Activated T-helper 1 cell treated with Interleukin-2 at 50 U/mL for 16 hours (primary cell): ENCODE measurements at places on chromosomes 6 and 20.

GRCh38 chr6:6826095-6826901 is 237.8 kb downstream of the LY86 start:
- no peak for DNase-seq

DNA sequence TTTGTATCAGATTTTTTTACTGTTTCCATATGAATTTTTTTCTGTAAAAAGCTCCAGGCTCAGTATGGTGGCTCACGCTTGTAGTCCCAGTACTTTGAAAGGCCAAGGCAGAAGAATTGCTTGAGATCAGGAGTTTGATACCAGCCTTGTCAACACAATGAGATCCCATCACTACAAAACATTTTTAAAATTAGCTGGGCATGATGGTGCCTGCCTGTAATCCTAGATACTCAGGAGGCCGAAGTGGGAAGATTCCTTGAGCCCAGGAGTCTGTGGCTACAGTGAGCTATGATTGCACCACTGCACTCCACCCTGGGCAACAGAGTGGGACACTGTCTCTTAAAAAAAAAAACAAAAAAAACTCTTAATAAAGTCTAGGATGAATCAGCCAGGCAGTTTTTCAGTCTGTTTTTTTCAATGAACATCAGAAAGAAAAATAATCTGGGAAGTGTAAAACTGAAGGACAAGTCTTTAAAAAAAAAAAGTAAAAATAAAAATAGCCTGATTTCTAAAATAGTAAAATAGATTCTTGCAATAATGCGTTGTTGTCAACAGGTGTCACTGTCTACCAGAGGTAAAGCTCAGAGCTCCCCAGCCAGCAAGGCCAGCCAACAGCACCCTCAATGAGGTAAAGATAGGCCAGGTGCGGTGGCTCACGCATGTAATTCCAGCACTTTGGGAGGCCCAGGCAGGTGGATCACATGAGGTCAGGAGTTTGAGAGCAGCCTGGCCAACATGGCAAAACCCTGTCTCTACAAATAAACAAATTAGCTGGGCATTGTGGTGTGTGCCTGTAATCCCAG is 9.3 kb upstream of the ATG5 start:
- peak; percentile 12 for DNase-seq

DNA sequence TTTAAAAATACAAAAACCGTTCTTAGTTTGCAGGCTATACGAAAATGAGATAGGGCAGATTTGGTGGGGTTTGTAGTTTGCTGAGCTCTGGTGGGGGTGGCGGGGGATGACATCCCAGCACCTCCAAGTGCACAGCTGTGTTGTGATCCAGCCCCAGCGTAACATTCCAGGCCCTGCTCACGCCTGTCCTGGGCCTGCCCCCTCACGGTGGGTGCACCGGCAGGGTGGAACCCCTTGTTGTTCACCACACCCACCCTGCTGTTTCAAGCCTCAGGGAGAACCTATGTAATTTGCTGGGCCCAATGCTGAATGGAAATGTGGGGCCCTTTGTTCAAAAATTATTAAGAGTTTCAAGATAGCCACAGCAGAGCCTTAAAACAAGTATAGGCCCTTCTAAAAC is 25.0 kb downstream of the ARMC2 start:
- DNase-seq: no peak

DNA sequence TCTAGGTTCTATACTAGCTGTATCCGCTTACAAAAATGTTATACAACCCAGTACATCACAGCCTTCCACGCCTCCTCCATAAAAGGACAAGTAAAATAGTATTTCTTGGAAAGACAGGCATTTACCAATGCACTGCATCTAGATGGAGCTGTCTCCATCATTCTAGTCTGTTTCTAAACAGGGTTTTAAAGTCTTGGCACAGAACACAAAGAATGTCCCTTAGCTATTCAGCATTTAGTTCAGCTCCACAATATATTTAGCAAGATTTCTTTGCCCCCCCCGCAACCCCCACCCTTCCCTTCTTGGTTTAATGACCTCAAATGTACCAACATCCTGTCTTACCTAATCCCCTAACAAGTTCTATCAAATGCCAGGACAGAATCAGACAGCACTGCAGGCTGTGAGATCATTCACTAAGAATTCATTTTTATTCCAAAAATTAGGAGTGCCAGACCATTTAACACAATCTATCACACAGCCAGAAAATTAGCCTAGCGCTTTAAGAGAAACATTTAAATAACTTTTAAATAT is 198.6 kb downstream of the BACH2 start:
- DNase-seq: no peak

DNA sequence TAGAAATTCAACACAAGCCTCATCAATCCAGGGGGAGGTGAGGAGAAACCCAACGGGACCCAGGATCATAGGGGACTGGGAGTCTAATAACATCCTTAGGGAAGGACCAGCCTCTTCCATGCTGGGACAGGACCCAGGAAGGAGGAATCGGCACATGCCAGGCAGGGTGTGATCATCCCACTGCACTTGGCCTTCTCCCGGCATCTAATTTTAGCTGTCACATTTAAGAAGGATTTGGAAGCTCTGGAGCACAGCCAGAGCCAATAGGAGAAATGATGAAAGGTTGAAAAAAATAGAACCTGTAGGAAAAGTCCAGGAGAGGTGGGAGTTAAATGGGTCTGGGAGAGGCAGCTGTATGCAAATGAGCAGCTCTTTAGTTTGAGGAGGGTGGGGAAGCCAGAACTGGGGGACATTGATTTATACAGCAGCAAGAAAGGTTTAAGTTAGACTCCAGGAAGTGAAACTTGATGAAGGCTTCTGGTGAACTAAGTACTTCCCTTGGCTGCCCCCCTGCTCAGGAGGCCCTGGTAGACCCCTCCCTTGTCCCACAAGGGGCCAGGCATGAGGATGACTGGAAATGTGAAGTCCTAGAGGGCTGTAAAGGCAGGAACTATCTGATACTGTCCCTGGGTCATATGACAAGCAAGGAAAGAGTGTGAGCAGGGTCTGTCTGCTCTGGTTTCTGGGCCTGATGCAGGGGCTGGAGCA is 260.3 kb downstream of the LRFN2 start:
- no peak for DNase-seq

DNA sequence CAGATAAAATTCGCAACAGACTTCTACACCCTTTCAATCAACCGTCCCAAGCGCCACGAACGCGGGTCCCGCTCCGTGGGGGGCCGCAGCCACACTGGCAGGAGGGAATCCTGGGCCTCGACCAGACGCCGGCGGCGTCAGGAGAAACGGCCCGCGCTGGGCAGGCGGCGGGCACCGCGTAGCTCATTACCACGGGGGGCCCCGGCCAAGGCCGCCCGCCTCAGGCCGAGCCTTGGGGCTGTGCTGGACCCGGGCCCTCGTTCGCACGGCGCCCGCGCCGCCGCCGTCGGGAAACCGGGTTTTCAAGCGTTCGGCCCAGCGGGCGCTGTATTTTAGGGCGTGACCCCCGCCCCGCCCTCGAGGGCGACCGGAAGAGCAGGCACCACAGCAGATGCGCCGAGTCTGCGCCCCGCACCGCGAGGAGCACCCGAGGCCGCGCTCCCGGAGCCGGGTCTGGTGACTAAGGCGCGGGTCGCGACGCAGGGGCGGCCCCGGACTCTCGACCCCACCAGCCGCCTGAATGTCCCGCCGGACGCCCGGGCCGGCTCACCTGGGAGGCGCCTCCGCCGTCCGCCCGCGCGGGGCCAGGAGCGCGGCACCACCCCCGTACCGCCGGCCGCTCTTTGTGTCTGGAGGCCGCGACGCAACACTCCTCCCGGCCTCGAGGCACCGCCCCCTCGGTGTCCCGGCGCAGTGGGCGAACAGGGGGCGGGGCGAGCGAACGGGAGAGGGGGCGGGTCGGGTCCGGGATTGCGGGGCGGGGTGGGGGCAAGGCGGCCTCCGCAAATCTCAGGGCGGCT is at the start of gene NINL:
TSS of gene NINL (minus strand) at position 627 of the 800 bp plus-strand sequence. CDS start 58,944 bp downstream, outside the sequence.
- peak; percentile 25 for DNase-seq

GRCh38 chr6:134443009-134443408 is 125.1 kb upstream of the SGK1 start:
- no peak for DNase-seq

DNA sequence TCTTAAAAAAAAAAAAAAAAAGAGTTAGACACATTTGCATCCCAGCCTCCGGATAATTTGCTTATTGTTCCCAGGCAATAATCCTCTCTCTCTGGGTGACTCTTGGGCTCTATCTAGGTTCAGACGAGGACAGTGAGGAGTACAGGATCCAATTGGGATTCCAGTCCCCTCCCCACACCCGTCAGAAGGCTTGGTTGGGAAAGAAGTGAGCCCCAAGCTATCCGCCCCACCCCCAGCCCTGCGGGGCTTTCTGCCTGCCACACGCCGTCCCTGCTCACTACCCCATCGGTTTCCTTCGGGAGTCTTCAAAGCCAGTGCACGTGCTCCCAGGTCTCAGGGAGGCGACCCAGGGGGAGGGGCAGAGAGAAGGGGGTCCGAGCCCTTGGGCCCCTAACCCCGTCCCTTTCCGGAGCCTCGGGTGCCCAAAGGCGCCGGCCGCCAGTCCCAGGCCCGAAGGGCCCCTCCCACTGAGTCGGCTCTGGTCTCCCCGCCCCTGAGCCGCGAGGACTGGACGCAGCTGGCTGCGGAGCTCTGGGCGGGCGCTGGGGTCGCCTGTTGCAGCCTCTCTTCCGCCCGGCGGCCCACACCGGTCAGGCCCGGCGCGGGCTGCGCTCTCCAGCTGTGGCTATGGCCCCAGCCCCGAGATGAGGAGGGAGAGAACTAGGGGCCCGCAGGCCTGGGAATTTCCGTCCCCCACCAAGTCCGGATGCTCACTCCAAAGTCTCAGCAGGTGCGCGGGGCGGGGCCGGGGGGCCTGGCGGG is 2.5 kb downstream of the MYMX start:
- no peak for DNase-seq

DNA sequence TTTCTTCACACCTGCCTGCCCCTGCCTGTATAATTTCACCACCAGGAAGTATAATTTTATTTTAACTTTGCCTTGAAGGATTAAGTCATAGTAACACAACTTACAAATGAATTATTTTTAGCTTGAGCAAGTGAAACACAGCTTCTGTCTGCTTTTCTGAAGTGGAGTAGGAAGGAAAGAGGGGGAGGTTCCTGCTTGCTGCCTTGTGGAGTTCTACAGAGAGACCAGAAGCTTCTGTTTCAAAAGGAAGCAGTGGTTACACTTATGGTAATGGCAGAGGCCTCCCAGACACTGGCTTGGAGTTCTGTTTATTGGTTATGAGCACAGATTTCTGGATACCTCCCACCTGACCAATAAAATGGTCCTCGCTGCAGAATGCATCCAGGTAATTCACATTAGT is 159.6 kb downstream of the TMEM200A start:
- no peak for DNase-seq

GRCh38 chr20:63420359-63421093 is 51.9 kb downstream of the KCNQ2 start:
- DNase-seq: no peak

- no peak for DNase-seq
These were observed 431.5 kb downstream of the HACE1 start for GRCh38 chr6:104428184-104428583.

DNA sequence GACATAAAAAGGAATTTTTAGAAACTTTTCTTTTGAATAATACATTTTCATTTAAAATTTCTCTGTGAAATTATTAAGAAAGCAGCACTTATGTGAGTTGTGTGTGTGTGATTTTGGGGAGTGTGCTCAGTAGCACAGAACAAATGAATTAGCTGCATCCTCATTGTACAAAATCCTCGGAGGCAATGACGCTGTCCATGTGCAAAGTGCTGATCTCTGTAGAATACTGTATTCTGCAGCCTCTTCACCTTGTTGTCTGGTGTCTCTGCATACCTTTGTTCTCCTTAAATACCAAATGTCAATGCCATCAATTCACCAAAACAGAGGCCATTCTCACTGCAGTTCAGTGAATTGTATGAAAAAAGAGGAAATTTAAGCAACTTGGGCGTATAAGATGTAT is 838.4 kb downstream of the QKI start:
- no peak for DNase-seq

DNA sequence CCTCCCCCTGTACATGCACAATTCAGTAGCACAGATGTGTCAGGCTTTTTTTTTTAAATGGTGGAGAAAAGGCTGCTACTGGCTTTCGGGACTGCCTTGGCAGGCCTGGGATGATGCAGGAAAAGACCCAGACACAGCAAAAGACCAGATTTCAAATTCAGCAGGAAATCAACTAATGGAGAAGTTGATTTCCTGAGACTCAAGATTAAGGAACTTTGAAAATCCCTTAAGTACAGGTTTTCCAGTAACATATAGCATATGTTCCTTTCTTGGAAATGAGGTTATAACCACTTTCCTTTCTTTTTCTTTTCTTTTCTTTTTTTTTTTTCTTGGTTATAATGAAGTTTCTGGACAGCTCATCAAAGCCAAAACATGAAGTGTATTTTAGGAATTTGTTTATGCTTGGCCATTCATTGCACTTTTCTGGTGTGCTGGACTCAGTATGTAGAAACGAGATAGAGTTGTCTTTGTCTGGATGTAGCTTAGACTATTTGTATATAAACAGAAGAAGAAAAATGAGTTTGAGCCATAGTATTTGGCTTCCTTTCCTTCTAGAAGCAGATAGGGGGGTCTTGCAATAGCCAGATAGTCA is 119.4 kb downstream of the SASH1 start:
- no peak for DNase-seq

DNA sequence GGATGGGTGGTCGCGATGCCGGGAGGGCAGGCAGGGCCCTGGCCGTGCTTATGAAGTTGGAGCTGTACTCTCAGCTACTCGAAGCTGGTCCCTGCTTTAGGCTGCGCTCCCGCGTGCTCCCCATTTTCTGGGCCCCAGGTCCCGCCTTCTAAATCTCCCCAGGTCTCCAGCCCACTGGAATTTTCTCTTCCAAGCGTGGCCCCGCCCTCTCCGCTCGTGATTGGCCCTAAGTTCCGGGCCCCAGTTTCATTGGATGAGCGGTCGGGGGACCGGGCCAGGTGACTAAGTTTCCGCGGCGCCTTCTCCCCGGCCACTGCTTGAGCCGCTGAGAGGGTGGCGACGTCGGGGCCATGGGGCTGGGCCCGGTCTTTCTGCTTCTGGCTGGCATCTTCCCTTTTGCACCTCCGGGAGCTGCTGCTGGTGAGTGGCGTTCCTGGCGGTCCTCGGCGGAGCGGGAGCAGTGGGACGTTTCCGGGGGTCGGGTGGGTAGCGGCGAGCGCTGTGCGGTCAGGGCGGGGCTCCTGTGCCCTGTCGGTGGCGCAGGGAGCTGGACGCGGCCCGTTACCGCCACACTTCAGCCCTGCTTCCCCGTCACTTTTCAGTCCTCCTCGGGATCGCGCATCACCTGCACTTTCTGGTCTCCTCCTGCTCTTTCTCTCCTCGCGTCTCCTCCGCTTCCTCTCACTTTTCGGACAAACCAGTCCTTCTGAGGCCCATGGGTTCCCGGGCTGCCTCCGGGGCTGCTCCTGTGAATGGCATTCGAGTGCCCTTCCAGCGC is at the start of gene MICA:
TSS of gene MICA (plus strand) at position 313 of the 778 bp plus-strand sequence. CDS start at position 351, 38 bp downstream.
- DNase-seq: peak; percentile 58

GRCh38 chr20:63854766-63855362 is 6.4 kb upstream of the ABHD16B start:
- no peak for DNase-seq

DNA sequence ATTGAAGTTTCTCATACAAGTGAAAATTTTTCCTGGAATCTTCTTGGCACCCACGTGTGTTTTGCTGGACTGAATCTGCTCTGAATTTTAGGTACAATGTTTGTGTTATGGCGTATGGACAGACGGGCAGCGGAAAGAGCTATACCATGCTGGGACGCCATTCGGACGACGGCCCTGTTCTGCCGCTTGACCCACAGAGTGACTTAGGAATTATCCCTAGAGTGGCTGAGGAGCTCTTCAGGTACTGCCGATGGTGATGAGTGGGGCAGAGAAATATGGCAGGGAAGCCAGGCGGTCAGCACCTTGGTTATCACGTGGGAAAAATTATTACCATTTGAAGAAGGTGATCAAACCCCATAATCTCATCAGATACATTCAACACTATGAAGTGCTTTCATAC is 36.3 kb downstream of the KIF25 start:
- DNase-seq: no peak
